ENCODE measurements at places on chromosomes 4 and X. TPM values are rescaled to one million over a fixed set of nuclear protein-coding genes. Genes with fewer than 3 reads are reported as not detected.

Gene ADH1C
- total RNA-seq = 3.6 TPM

- DNase-seq = no peak
Observed at GRCh38 chrX:12149670-12150407, 11.6 kb downstream of the FRMPD4 start.

DNA sequence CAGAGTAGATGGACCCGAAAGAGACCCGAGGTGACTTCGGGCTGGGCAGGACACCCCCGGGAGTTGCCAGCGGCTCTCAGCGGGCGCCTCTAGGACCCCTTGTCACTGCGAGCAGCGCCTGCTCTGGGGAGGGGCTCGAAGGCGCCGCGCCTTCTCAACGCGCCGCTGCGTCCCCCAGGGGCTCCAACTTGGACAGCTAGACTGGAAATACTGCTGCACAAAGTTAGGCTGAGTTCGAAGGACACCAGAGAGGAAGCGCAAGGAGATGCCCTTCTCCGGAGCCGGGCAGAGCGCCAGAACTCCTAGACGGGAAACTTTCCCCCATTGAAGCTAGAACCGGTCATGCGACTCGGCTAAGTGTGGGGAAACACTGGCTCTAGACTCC lies 493 bp upstream of the KCNIP4 start:
- no peak for DNase-seq

Gene PRR32
- total RNA-seq = not detected

DNA sequence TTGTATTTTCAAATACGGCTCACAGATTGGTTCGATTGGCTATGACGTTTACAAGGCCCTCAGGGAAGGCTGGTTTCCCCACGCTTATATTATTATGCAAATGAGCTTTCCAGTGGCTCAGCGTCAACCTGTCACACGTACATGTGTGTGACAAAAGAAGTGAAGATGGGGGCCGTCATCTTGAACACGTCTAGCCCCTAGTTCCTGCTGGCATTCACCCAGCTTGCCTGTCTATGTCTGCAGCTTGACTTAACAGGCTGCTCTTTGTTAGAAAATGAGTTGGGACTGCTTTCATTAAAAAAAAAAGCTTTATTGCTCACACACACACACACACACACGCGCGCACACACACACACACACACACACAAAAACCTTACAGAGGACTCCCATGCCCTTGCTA lies 283.6 kb upstream of the CTSO start:
- DNase-seq = no peak

DNA sequence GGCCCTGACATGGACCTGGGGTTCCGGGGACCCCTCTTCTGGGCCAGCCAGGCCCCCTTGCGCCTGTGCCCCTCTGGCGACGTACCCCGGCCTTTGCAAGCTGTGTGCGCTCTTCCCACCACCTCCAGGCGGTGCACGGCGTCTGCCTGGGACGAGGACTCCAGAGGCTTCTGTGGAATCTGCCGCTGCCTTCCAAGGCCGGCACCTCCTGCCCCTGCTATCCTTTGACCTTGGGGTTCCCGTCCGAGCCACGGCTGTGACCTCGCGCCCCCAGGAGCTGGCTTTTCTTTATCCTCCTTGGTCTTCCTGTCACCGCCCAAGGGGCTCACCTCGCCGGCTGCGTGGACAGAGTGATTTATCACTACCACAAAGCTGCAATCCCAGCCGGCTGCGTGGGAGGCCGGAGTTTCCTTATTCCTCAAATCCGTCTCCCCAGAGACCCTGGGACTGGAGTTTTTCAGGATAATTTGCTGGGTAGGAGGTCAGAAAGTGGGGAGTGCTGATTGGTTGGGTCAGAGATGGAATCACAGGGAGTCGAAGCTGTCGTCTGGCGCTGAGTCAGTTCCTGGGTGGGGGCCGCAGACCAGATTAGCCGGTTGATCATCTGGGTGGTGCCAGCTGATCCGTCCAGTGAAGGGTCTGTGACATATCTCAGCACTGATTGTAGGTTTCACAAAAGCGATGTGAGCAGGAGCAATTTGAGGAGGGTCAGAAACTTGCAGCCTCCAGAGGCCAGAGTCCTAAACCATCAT lies 19.8 kb upstream of the PLCXD1 start:
- DNase-seq = no peak

- DNase-seq = no peak
Observed at GRCh38 chr4:116539744-116540143, 545.6 kb downstream of the TRAM1L1 start.

GRCh38 chrX:119647552-119648420 lies 41.6 kb upstream of the NKRF start:
- no peak for DNase-seq

Gene MEPE
- not detected for total RNA-seq

- no peak for DNase-seq
Observed at GRCh38 chrX:21943460-21944135, 3.1 kb downstream of the SMS start.

Gene AMOT
- total RNA-seq = 72.6 TPM

Gene HTN1
- not detected for total RNA-seq

Measured in psoas muscle (tissue), 8 donors.